Kidney glomerular epithelial cell (primary cell): ENCODE measurements at places on chromosomes 1 and 21.
A peak's percentile ranks its signal among the peaks of the same experiment; 100 is the strongest.

DNA sequence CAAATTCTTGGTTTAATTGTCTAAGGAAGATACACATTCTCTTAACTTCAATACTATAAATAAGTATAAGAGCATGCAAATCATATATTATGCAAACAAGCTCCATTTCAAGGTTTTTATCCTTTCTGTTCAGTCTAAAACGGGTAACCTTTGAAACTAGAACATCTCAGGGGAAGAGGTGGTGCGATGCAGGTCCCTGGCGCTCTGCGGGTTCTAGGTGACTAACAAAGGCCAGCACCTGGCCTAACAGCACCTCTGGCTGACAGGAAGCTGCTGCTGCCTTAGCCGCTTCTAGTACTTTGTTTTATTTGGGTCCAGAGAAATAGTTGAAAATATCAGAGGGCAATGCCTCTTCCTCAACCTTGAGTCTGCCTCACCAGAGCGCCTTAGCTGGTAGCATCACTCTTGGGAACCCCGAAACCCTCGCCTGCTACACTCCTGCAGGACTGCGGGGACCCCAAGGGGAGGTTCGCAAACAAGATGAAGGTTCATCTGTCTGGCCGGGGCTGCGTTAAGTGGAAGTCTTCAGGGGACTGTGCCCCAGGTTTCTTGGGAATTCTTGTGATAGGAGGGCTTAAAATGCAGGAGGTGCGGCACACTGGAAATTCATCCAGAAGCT lies 45.5 kb downstream of the PRDM15 start:
- no peak for DNase-seq

DNA sequence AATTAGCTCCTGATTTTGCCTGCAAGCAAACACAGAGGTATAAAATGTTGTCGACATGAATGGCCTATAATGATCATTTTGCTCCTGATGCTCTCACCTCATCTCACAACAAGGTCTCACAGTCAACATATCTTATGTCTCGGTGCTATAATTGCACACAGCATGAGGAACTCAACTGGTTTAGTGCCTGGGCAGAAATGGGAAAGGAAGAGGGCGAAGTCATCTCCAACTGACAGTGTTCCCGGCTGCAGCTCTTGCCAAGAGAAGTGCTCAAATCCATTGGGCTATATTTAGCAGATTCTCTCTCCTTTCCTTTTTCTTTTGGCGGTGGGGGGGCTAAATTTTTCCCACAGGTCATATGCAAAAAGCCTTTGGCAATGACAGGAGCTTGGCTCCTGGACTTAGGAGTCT lies 53.0 kb downstream of the SLC45A1 start:
- no peak for DNase-seq

- DNase-seq, result no peak
Observed at GRCh38 chr1:226569879-226570547, 21.4 kb downstream of the STUM start.

- no peak for DNase-seq
Observed at GRCh38 chr1:177185209-177185608, 14.5 kb downstream of the BRINP2 start.

DNA sequence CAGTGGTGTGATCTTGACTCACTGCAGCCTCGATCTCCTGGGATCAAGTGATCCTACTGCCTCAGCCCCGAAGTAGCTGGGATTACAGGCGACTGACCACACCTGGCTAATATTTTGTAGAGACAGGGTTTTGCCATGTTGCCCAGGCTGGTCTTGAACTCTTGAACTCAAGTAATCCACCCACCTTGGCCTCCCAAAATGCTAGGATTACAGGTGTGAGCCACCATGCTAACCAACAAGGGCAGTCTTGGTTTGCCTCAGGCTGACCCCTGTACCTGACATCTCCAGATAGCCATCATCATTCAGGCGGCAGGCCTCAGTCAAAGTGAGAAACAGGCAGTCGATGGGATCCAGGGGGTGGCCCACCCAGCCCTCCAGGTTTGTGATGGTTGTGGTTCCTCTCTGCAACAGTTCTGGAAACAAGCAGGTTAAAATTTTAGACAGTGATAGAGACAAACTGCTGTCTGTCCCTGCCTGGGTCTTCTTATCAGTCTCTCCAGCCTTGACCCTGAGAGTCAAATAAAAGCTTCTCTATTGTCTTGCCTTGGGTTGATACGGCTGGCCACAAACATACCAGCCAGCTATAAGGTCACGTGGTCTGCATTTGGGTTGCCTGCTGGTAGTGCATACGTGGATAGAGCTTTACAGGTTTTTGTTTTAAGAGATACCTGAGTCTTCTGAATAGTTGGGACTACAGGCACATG lies 26.8 kb downstream of the UROD start:
- DNase-seq, result no peak

- peak; percentile 11 for DNase-seq
Observed at GRCh38 chr21:42258150-42258884, 39.4 kb downstream of the ABCG1 start.

GRCh38 chr1:236143104-236143948 lies 987 bp downstream of the GPR137B start:
- DNase-seq, result no peak

- no peak for DNase-seq
Observed at GRCh38 chr1:2194319-2194897, at the start of gene FAAP20. Gene FAAP20 (minus strand): TSS chr1:2194772. CDS start chr1:2194749, 23 bp downstream.

DNA sequence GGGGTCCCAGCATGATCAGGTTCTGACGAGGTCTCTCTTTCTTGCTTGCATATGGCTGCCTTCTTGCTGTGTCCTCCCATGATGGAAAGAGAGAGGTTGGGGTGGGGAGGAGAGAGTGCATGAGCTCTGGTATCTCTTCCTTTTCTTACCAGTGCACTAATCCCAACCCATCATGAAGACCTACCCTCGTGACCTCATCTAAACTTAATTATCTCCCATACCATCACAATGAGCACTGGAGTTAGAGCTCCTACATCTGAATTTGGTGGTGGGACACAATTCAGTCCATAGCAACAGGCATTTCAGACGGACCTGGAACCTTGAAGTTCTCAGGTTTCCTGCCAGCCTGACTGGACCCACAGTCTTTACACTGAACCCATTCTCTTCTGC lies 125.2 kb upstream of the ZNF648 start:
- no peak for DNase-seq

- no peak for DNase-seq
Observed at GRCh38 chr1:198116069-198116468, 40.7 kb upstream of the NEK7 start.

- DNase-seq, result no peak
Observed at GRCh38 chr1:101022294-101022693, 3.3 kb downstream of the DPH5 start.

- no peak for DNase-seq
Observed at GRCh38 chr1:196461521-196461920, 146.7 kb downstream of the KCNT2 start.

GRCh38 chr1:40306296-40306695 lies 10.8 kb downstream of the COL9A2 start:
- no peak for DNase-seq

- DNase-seq, result no peak
Observed at GRCh38 chr1:79790950-79791349, 784.4 kb upstream of the ADGRL4 start.

DNA sequence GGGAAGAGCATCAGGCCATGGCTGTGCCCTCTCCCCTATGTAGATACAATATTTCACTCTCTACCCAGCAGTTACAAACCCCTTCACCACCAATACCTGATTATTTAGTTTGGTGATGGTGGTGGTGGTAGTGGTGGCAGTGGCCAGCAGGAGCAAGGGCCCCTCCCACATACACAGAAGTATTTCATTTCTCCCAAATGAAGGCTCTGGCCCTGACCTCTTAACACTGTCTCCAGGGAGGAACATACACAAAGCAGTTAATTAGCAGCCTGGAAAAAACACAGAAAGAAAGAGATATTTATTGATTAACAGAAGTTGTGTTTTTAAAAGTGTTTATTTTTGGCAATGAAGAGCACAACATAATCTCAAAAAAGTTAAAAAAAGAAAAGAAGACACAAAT lies 212.7 kb upstream of the SAMSN1 start:
- no peak for DNase-seq

- DNase-seq, result no peak
Observed at GRCh38 chr1:184299796-184300195, 87.0 kb upstream of the C1orf21 start.

DNA sequence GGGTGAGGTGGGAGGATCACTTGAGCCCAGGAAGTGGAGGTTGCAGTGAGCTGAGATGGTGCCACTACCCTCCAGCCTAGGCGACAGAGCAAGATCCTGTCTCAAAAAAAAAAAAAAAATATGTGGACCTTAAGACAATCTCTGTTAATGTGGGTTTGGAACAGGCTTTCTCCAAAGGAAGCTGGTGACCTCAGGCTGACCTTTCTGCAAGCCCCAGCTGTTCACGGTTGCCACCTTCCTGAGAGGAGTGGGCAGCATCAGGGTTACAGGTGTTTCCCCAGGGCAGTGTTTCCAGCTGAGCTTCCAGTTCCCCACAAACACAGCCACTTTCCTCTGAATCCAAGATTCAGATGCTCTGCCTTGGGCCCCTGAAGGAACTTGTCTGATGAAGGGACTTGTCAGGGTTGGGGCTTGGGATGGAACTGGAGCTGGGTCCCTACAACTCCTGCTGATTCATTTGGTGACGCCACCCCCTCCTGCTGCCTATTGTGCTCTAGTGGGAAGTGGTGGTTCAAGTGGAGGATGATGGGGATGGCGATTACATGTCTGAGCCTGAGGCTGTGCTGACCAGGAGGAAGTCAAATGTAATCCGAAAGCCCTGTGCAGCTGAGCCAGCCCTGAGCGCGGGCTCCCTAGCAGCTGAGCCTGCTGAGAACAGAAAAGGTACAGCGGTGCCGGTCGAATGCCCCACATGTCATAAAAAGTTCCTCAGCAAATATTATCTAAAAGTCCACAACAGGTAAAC lies 1.9 kb downstream of the ZBTB48 start:
- DNase-seq, result no peak

DNA sequence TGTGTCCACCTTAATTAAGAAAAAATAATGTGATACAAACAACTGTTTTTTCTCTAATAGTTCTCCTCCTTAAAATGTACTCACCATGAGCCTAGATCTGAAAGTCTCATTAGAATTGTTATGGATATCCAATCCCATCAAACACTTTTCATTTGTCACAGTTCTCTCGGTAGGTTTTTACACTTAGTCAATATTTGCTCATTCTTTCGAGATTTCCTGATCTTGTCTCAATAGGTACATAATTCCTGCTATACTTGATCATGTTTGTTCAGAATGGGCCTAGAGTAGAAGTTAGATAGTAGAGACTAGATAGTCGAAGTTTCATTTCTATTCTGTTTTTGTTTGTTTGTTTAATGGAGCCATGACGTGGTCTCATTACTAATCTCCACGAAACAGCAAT lies 2005.7 kb downstream of the NCAM2 start:
- no peak for DNase-seq

DNA sequence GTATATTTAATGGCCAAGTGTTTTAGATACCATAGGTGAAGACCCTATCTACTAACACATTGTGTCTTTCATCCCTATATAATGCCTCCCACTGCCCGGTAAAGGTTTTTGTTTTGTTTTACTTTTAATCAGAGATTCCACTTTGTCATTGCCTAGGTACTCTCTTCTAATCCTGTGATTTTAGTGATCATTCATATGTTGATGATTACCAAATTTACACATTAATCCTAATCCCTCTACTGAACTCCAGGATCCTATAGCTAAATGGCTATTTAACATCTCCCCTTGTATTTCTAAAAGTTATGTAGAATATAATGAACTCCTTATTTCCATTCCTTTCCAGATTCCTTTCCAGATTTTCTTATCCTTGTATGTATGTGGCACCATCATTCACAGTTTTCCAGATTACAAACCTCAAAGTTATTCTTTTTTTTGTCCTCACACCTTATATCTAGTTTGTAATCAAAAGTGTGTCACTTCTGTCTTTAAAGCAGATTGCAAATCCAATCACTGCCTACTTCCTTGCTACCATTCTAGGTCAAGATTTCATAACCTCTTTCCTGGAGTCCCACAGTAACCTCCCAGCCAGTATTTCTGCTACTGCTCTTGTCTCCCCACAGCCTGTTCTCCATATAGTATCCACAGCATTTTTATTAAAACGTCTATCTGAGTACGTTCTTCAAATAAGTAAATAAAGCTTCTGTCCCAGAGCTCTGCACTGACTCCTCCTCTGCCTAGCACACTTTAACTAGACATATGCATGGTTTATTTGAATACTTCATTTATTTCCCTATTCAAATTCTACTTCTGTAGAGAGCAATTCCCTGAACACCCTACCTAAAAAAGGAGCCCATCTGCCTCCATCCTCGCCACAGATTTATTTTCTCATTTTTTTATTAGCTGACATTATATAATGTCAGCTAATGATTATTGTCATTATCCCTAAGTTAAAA lies 157.8 kb downstream of the KCNT2 start:
- DNase-seq, result no peak

DNA sequence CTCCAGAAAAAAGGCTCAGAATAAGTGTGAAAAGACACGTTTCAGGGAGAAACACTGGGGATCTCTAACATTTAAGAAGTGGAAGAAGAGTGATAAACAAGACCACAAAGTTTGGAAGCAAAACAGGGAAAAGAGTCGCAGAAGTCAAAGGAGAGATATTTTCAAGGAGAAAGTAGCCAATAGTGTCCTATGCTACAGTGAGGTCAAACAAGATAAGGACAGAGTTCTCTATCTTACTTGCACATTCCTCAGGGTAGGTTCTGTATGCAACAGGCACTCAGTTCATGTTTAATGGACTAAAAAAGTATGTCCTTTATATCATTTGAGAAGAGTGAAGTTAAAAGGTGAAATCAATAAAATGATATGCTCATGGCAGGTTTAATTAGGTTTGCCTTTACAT lies 13.8 kb upstream of the EDEM3 start:
- no peak for DNase-seq

- no peak for DNase-seq
Observed at GRCh38 chr1:153542956-153543711, 2.4 kb upstream of the S100A5 start.

DNA sequence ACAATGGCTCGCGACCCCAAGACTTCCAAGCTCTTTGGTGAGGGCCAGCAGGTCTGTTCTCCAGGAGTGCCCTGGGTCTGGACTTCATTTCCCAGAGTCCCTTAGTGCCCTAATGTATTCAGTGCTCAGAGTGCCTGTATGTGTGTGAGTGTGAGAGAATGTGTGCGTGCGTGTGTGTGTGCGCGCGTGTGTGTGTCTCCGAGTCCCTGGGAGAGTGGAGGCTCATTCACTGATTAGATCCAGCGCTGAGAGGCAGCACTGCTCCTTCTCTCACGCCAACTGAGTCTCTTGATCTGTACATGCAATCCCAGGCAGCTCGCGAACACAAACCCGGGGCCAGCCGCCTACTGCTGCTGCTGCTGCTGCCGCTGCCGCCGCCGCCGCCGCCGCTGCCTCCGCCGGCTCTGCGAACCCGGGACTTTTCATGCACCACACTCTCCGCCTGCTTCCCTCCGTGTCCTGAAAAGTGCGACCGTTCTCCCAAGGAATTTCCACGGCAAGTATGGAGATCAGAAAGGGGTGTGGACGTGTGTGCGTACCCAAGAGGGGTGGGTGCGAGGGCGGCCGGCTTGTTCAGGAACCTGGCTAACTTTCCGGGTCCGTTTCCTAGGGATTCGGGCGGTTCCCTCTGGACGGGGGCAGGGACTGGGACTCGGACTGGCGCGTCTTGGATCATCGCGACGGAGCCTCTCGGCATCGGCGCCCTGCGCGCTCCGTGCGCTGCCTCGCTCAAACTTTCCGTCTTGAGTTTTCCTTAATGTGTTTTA lies at the start of gene RNF220:
Gene RNF220, plus strand, starts transcription at position 225 of the 767 bp plus-strand sequence.
- peak; percentile 51 for DNase-seq

GRCh38 chr1:44048532-44049215 lies 17.4 kb upstream of the SLC6A9 start:
- no peak for DNase-seq
